ENCODE measurements at places on chromosomes 12 and 14.

GRCh38 chr12:65823513-65824375, 539 bp upstream of the HMGA2 start:
- DNase-seq, result peak; percentile 56

DNA sequence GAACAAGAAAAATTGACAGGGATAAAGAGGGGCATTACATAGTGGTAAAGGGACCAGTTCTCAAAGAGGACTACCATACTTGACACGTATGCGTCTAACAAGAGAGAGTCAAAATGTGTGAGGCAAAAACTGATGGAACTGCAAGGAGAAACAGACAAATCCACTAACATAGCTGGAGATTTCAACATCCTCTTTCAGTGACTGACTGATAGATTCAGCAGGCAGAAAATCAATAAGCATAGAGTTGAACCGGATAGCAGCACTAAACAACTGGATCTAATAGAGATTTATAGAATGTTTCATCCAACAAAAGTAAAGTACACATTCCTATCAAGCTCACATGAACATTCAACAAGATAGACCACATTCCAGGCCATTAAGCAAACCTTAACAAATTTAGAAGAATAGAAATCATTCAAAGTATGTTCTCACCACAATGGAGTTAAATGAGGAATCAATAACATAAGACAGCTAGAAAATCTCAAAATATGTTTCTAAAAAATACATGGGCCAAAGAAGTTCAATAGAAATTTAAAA, 16.1 kb upstream of the CRACR2A start:
- DNase-seq, result no peak

- DNase-seq, result no peak
These were observed 941 bp upstream of the PPP1CC start for GRCh38 chr12:110743571-110744093.

DNA sequence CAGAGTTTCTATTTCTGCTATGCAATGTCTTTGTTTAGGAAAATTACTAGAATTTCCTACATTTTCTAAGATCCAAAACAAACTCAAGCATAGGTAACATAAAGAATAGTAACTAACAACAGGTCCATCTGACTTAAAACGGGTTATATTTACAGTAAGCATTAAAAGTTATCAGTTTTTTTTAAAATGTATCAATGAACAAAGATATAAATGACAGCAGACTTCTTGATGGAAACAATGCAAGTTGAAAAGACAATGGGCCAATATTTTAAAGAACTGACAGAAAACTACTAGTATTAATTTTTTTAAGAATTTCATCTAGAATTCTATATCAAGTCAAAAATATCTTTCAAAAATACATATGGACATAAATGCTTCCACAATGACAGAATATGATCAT, 367.1 kb upstream of the MGAT4C start:
- peak; percentile 8 for DNase-seq

DNA sequence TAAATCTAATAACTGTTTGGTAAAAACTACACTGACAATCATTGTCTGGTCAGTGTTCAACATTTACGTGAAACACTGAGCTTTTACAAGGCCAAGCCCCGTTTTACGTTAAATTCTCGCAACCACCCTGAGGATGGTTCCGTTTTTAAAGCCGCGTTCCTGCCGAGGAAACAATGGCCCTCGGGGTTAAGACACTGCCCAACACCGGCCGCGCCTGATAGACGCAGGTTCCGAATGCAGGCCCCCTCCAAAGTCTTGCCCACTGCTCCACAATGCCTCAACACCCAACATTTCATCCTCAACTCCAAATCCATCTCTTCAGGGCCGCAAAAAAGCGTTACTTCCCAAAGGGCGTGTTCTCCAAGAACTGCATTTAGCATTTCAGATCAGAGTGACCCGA, 953 bp upstream of the SNRPF start:
- no peak for DNase-seq

GRCh38 chr14:24534286-24534685, 26.2 kb upstream of the CMA1 start:
- no peak for DNase-seq
